ENCODE measurements at places on chromosomes 5 and 9.

GRCh38 chr5:153672347-153673090 lies 182.0 kb downstream of the GRIA1 start:
- no peak for DNase-seq

- peak; percentile 40 for DNase-seq
Measured at GRCh38 chr9:89862316-89862715, 257.5 kb downstream of the GADD45G start.

GRCh38 chr5:117463881-117464570 lies 889.4 kb upstream of the SEMA6A start:
- DNase-seq: no peak

DNA sequence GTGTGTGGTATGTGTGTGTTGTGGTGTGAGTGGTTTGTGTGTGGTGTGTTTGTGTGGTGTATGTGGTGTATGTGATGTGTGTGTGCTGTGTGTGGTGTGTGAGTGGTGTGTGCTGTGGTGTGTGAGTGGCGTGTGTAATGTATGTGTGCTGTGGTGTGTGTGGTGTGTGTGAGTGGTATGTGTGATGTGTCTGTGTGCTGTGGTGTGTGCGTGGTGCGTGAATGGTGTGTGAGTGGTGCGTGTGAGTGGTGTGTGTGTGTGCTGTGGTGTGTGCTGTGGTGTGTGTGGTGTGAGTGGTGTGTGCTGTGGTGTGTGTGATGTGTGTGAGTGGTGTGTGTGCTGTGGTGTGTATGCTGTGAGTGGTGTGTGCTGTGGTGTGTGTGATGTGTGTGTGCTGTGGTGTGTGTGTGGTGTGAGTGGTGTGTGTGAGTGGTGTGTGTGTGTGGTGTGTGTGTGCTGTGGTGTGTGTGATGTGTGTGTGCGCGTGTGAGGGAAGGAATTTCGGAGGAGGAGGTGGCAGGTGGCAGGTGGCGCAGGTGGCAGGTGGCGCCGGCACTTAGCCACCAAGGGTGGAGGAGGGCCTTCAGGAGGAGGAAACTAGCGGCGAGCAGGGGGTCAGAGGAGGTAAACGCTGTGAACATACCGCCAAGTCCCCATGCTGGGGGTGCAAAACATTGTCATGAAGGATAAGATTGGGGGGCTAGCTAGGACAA lies 191.8 kb downstream of the MELK start:
- no peak for DNase-seq

- DNase-seq: peak; percentile 100
Measured at GRCh38 chr9:5389109-5389732, 48.5 kb downstream of the PLGRKT start.

DNA sequence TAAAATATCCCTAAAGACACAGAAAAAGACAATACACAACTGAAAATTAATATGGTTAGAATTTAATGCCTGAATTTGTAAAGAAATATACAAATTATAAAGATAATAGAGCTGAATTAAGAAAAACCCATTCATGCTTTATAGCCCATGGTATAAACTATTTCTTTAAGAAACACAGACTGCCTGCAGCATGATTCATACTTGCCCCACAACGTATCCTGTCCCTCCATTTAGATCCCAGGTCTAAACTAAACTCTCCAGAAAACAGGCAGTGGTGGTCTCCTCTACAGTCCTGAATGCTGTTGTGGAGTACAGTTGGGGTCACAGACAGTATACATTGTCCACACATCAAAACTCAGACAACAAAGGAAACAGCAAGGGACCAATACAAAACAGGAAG lies 24.8 kb downstream of the IL6ST start:
- DNase-seq: no peak

- no peak for DNase-seq
Measured at GRCh38 chr5:38714703-38715355, 131.0 kb upstream of the OSMR start.

DNA sequence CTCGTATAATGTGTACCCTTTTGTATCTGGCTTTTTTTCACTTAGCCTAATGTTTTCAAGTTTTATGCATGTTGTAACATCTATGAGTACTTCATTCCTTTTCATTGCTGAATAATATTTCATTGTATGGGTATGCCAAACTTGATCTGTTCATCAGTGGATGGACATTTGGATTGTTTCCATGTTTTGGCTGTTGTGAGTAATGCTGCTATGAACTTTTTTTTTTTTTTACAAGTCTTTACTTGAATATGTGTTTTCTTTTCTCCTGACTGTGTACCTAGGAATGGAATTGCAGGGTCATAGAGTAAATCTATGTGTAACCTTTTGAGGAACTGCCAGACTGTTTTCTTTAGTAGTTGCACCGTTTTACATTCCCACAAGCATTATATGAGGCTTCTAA lies 52.4 kb downstream of the MTREX start:
- DNase-seq: no peak

- no peak for DNase-seq
Measured at GRCh38 chr5:154115291-154115690, 75.2 kb upstream of the GALNT10 start.

DNA sequence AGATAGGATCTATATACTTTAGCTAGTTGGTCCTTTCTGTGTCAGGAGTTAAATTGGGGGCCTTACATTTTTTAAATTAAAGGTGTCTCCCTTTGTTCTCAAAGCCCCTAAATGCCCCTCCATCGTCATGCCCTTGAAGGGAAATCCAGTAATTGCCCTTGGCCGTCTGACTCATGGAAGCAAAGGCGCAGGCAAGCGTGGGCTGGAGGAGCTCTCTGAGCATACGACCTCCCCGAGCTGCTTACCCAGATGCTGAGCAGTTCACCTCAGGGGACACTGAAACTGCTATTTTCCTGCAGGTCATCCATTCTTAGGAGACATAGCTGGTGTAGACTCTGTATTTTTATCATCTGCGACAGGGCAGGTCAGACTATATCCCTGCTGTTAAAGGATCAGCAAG lies 23.0 kb downstream of the PCSK1 start:
- no peak for DNase-seq

- DNase-seq: no peak
Measured at GRCh38 chr9:112184946-112185345, 9.8 kb upstream of the SUSD1 start.

GRCh38 chr5:75368391-75368790 lies 31.4 kb downstream of the HMGCR start:
- no peak for DNase-seq

- DNase-seq: no peak
Measured at GRCh38 chr5:122424132-122424531, 112.1 kb downstream of the SNCAIP start.

GRCh38 chr5:81525690-81526089 lies 131.8 kb upstream of the ACOT12 start:
- peak; percentile 45 for DNase-seq

GRCh38 chr5:3220201-3220600 lies 375.4 kb upstream of the IRX1 start:
- no peak for DNase-seq

- peak; percentile 21 for DNase-seq
Measured at GRCh38 chr9:72041775-72042194, 18.6 kb downstream of the C9orf57 start.

DNA sequence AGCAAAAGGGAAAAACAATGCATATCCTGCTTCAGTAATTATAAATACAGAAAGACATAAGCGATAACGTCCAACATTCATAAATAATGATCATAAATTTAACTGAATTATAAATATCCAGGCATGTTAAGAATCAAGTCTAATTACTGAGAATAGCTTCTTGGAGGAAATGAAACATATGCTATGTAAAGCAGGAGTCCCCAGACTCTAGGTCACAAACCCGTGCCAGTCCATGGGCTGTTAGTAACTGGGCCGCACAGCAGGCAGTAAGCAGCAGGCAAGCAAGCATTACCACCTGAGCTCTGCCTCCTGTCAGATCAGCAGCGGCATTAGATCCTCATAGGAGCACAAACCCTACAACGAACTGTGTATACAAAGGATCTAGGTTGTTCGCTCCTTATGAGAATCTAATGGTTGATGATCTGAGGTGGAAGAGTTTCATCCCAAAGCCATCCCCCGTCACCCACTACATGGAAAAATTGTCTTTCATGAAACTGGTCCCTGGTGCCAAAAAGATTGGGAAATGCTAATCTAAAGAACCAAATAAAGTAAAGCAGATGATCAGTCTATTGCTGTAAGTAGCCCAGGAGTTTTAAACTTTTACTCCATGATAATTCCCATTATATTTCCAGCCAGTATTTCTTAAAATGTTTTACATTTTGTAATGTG lies 50.4 kb downstream of the CERT1 start:
- no peak for DNase-seq

DNA sequence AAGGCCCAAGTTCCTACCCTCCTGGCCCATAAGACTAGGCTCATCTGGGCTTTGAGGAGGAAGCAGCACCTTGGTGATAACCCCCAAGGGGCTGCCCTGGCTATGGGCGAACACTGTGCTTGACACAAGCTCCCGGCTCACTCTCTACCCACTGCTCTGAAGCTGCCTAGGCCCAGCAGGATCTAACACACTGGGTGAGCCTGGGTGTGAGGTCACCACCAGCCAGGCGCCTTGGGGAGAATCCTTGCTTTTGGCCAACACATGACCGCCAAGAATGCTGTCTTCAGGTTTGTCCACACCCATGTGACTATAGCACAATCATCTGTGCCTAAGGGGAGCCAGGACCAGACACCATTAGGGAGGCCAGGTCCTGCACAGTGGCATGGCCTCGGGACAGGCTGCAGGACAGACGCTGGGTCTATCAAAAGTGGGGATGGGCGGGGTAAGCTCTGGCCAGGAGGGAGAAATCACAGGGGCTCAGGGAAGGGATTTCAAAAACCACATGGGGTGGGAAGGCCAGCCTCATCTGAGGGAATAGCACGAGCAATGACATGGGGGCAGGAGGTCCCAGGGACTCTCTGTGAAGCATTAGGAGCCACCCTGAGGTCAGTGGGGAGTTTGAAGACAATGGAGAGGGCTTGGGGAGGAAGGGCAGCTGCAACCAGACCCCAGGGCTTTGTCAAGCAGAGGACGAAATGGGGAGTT lies 29.6 kb downstream of the BICD2 start:
- DNase-seq: no peak

DNA sequence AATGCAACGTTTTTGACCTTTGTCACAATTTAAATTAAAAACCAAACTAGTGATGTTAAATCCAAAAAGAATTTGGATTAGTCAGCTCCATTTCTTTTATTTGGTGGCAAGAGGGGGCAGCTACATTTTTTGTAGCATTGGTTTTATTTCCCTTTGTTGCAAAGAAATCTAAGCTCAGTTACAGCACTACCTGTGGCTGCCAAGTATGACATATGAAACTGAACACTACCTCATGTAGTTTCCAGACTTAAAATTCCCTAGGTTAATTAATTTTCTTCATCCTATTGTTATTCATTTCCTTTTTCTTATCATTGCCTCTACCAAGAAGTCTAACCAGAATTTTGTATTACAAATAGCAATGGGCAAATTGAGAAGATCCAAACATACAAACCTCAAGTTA lies 393.5 kb downstream of the BRINP1 start:
- DNase-seq: no peak

DNA sequence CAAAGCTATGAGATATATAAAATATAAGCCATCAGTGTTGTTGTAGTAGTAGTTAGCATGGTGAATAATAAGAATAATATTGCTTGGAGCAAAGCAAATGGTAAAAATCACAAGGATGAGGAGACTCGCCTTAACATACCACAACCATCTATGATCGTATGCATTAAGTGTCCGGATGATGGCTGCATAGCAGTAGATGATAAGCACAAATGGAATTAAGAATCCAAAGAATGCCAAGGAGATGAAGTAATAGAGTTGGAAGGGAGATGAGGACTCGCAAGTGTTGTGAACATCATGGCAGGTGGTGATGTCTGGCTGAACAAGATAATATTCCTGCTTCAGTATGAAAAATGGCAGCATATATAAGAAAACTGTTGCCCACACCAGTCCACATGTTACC lies 5.5 kb downstream of the F2RL2 start:
- DNase-seq: no peak

DNA sequence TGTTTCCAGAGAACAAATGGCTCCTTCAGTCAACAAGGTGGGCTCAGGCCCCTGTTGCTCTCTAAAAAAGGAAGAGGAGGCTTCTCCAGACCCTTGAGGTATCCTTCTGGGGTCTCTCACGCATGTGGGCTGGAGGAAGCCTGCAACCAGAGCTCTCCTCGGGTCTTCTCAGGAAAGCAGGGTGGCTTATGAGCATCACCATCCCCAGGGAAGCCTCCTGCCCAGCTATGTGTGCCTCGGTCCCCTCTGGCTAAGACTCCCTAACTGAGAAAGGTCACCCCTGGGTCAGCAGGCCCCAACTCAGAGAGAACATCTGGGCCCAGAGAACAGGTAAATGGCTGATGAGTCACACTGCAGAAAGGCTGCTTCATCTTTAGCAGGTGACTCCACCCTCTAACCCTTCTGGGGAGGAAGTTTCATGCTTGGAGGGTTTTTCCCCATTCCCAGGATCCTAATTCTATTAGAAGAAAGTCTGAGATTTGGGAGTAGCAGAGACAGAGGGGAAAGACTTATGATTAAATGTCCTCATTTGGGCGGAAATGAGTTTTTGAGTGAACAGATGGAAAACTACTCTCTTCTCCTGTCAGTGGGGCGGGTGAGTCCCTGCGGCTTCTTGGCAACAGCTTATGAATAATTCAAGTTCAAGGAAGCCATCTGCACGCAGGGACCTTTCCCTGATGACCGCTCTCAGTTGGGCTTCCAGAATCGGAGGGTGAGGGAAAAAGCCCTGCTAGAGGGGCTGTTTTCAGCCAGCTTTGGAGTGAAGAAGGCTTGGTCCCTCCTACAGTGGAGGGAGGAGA lies 41.9 kb downstream of the TGFBI start:
- no peak for DNase-seq

DNA sequence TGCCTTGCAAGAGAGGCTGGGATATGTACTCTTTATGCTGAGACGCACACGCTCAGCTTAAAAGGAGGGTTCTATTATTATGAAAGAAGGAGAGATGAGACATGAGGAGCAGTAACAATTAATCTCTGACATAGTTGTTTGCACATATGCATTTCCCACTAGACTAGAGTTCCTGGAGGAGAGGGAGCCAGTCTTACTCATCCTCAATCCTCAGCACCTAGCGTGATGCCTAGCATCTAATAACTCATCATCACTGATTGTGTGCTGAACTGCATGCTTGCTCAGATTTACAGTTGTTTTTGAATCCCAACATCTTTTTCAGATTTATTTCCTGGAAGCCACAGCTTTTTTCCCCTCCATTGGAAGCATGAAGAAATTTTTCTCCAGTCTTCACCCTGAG lies 35.5 kb downstream of the GCNT4 start:
- no peak for DNase-seq
